ENCODE measurements at places on chromosomes 2 and 18. TPM values are rescaled to one million over a fixed set of nuclear protein-coding genes. Genes with fewer than 3 reads are reported as not detected.

DNA sequence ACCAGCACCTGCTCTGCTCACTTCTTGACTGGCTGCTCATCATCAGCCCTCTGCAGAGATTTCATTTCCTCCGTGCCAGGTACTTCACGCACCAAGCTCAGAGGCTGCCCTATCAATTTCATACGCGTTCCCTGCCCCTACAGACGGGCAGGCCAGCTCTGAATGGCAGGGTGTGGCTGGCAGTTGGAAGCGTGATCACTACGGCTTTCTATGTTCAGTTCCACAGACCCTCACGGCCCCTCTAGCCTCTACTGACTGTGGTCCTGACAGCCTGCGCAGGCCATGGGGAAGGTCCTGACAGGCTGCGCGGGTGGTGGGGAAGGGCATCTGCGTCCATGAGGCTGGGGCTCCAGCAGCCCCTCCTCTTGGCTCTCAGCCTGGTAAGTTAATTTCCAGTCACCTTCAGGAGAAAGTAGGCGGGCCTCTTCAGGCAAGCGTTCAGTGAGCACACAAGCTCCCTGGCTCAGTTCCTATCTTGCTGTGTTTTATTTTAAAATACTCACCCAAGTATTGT, 154.8 kb downstream of the ZNF236 start:
- DNase-seq, result no peak

- no peak for DNase-seq
Measured at GRCh38 chr2:18436503-18437005, 123.9 kb downstream of the RDH14 start.

DNA sequence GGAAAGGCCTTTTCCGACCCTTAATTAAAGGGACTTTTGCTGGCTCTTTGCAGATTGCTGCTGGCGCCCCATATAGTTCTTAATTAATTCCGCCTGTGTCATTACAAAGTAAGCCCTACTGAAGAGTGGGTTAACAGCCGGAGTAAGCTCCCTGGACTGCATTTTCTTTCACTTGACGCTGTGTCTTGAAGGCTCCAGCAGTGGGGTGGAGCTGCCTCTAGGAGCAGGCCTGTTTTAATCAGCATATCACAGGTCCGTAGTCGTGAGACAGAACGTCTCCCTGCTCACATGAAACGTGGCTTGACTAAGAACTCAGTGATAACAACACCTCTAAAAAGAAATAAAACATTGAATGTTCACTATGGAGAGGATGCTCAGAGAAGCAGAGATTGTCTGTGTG, 329.9 kb upstream of the RAB12 start:
- DNase-seq, result no peak

GRCh38 chr2:128549646-128550260, 231.1 kb upstream of the HS6ST1 start:
- DNase-seq, result no peak

DNA sequence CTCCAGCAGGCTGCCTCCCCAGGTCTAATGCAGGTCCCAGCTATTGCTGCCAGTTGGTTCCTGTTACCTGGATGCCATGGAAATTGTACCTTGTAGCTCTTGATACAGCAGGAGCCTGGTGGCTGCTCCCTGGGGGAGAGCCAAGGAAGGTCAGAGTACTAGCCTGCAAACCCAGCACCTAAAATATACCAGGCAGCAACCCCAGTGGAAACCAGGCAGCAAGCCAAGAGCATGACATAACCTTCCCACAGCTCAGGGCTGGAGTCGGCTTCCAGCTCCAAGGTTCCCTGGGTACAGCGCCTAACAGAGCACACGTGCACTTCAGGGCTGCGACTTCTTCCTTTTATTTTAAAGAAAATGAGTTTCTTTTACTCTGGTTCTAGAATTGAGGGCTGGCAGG, 30.3 kb downstream of the TNP1 start:
- no peak for DNase-seq

DNA sequence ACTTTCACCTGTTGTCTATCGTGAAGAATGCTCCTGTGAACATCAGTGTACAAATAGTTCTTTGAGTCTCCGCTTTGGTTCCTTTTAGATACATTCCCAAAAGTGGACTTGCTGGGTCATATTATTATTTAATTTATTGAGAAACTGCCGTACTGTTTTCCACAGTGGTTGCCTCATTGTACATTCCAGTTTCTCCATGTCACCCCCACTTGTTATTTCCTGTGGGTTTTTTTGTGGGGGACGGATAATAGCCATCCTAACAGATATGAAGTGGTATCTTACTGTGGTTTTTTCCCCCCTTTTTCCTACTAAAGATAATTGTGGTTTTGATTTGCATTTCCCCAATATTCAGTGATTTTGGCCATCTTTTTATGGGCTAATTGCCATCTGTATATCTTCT, 53.8 kb downstream of the SMCHD1 start:
- no peak for DNase-seq

DNA sequence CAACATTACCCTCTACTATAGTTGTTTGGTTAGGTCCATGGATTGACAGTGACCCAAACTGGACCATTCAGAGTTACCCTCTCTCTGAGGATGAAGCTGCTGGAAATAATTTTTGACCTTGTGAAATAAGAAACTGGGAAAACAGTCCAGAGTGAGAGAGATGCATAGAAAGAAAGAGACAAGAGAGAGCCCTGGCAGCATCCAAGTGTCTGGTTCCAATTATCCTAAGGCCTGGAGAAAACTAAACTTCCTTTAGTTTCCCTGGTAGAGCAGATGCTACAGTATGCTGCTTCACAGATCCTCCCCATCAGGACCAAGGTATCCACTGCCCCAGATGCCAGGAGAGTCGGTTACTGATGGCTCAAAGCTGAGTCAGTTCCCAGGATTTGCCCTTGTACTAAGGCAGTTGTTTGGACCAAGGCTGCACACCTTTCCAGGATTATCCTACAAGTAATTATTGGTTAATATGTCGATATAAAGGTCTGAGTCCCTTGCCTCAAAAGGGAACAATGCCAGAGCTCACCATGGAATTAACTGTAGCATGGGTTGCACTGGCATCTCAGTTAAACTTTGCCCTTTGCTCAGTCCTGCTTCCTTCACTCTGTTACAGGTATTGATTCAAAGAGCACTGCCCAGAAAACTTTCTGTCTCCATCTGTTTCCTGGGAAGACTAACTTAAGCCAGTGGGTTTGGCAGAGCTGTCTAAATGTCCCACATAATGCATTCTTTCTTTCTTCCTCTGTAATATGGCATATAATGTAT, 14.6 kb upstream of the CHN1 start:
- DNase-seq, result no peak

GRCh38 chr2:10009271-10009810, 34.0 kb upstream of the KLF11 start:
- DNase-seq, result no peak

- DNase-seq, result no peak
Measured at GRCh38 chr2:771538-771937, 94.3 kb upstream of the TMEM18 start.

DNA sequence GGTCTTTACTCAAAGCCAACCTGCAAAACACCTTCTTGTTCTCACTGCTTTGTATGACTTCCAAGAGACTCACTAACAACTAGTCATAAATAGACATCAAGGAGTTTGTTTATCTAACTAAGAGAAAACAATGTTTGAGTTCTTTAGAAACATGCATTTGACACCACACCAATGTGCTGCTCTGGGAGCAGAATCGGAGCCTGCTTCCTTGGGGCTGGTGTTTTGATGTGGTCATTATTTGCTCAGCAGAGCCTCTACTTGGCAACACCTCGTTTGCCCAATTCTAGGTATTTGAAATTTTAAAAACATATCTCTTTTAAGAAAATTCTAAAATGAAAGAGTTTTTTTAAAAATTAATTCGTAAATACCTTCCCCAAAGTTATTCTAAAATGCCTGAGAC, 167.5 kb downstream of the BCL2 start:
- no peak for DNase-seq

- no peak for DNase-seq
Measured at GRCh38 chr2:215110918-215111317, 27.5 kb downstream of the ABCA12 start.

DNA sequence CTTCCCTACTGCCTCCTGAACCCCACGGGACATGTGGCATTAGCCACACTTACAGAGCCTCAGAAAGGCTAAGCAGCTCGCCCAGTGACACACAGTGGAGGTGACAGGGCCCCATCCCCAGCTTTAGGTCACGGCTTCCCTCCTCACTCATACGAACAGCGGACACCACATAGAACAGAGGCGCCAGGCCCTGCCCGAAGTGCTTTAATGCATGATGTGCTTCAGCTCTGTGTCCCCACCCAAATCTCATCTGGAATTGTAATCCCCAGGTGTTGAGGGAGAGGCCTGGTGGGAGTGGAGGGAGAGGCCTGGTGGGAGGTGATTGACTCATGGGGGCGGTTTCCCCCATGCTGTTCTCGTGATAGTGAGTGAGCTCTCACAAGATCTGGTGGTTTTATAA, 135.3 kb downstream of the PTGR3 start:
- no peak for DNase-seq

- no peak for DNase-seq
Measured at GRCh38 chr2:14340703-14341102, 291.8 kb upstream of the LRATD1 start.

DNA sequence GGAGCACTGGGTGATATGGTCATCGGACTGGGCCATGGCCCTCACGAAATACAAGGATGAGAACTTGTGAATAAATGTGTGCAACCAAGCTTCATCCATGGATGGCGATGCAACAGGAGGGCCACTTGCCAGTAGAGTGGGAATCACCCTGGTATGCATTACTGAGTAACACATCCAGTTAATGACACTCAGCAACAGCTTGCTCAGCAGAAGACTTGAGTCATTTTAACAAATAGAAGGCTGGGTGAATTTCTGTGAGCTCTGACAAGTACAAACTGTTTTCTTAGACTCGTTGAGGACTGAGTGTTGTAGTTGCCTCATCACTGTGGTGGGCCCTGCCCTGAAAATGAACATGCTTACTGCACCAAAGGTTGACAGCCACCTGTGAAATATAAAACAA, 221.6 kb downstream of the NCKAP5 start:
- DNase-seq, result peak; percentile 49

GRCh38 chr2:214503568-214503967, 92.7 kb downstream of the VWC2L start:
- DNase-seq, result no peak

DNA sequence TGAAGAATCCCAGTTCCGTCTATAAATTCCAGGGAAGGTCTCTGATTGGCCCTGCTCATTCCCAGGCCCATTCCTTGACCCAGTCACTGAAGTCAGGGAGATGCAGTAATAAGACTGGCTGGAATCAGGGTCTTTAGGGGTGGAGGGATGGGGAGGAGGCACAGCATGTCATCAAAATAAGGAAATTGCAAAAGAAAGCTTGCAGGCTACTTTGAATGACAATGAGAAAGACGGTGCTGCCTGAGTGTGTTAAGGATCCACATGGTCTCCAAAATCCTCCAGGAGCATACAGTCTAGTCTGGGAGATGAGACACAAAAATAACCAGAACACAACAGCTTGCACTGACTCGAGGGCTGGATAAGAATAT, 2.0 kb upstream of the DES start:
- DNase-seq, result no peak

DNA sequence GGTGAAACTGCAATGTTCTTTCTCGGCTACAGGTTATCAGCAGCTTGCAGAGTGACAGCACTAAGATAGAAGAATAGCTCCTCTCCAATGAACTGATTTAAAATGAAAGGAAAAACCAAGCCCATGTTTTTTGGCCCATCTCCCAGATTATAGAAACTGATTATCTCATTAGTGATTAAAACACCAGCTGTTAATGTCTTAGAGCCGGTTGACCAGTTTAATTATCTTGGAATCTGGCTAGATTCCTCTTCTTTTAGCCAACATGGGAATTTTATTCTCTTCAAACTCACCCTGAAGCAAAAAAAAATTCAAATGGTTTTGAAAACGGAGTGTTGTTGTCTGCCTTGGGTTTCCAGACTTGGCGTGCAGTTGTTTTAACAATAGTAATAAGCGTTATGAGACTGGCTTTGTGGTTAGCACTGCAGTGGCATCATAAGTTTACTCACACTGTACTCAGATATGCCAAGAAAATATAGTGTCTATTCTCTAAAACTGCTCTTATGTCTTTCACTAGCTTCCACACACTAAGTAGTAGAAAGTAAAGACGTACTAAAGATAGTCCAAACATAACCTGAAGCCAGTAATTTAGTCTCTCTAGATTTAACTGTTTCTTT, 665.3 kb downstream of the STK39 start:
- DNase-seq, result peak; percentile 11

GRCh38 chr2:6641956-6642355, 223.8 kb downstream of the CMPK2 start:
- DNase-seq, result no peak

GRCh38 chr2:35281702-35282101, 1073.9 kb upstream of the CRIM1 start:
- no peak for DNase-seq

GRCh38 chr2:18585526-18585925, 3.8 kb downstream of the NT5C1B start:
- no peak for DNase-seq

DNA sequence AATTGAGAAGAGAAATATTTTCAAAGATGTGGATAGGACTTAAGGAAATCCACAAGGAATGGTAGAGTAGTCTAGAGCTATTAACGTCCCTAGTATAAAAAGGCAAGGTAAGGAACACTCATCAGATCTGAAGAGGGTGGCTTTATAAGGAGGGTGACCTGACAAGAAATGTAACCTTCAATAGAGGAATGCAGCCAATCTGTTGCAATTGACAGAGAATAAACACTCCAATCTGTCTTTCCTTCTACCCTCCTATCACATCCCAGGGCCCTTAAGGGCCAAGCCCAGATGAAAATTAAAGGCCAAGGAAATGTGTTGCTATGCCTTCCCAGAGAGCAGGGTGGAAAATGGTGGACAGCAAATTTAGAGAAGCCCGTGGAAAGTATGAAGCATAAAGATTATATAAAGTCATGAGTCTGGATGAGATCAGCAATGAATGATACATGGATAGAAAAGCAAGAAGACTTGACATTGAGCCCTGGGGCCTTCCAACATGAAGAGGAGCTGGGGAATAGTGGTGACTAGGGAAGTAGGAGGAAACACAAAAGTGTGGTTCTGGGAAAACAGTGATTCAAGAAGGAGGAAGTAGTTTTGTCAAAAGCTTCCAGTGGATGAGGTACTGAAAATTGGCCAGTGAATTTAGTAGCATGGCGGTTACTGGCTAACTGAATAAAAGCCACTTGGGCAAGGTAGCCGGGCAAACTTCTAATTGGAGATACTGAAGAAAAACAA, 270.6 kb upstream of the TANK start:
- no peak for DNase-seq

- DNase-seq, result no peak
Measured at GRCh38 chr2:32739664-32740063, 111.8 kb downstream of the TTC27 start.

GRCh38 chr2:224309176-224309575, 92.7 kb downstream of the FAM124B start:
- DNase-seq, result no peak

- DNase-seq, result no peak
Measured at GRCh38 chr18:61203151-61203550, 130.1 kb upstream of the CDH20 start.

The TGFA gene
- 116 TPM for total RNA-seq

The GALNT14 gene
- total RNA-seq, result 251 TPM

The TMEM200C gene
- not detected for total RNA-seq

The SLC25A12 gene
- 12.3 TPM for total RNA-seq

The OTOS gene
- not detected for total RNA-seq

The LIMS2 gene
- not detected for total RNA-seq

The PLCL1 gene
- total RNA-seq, result not detected

The SLC19A3 gene
- 1.0 TPM for total RNA-seq

The EVA1A gene
- total RNA-seq, result 281 TPM

The TUBB8B gene
- total RNA-seq, result not detected

The DCC gene
- not detected for total RNA-seq

The ASB18 gene
- not detected for total RNA-seq

The GPD2 gene
- 22.5 TPM for total RNA-seq

The COBLL1 gene
- total RNA-seq, result 16.4 TPM

All from Caki2 (cell line).